Stimulated activated CD8-positive, alpha-beta memory T cell treated with anti-CD3 and anti-CD28 coated beads, Interleukin-4, amount 100 ng/mL, for 1 hour (primary cell): ENCODE measurements at places on chromosomes 12 and 14.

- no peak for DNase-seq
Measured at GRCh38 chr12:48750769-48751356, 34.4 kb upstream of the CCNT1 start.

DNA sequence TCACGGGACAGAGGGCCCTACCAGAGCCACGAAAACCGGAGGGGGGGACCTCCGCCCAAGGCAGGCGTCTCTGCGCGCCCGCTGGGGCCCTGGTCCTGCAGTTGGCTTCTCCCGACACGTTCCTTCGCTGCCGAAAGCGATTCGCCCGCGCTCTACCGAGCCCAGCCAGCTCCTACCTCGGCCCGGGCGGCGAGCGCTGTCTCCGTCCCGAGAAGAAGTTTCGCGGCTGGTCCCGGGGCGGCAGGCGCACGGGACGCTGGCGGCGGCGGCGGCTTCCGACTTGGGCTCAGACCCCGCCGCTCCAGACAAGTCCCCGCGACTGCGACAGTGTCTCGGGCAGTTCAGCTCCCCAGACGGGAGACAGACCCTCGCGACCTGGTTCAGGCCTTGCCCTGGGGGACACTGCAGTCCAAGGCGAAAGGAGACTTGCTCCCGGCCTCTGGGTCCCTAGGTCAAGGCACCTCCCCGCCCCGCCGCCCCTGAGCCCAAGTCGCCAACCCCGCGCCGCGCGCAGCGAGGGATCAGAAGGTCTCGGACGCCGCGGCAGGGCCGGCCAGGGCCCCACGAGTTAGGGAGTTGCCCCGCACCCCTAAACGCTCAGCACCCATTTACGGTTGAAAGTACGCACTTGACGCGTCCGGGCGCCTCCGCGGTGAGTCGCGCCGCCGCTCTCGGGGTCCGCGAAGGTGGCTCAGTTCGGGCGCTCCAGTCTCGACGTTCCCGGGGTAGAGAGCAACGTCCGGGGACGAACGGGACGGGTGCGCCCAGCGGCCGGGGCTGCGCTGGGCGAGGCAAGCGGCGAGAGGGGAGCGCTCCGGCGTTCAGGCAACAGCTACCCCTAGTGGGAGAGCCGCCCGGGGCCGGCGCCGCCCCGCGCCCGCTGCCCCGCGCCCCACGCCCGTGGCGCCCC lies 1.4 kb upstream of the DIO3 start:
- DNase-seq, result no peak

- DNase-seq, result no peak
Measured at GRCh38 chr14:106327234-106327633, 800.9 kb downstream of the TMEM121 start.

GRCh38 chr12:15754233-15754632 lies 35.0 kb downstream of the EPS8 start:
- no peak for DNase-seq

DNA sequence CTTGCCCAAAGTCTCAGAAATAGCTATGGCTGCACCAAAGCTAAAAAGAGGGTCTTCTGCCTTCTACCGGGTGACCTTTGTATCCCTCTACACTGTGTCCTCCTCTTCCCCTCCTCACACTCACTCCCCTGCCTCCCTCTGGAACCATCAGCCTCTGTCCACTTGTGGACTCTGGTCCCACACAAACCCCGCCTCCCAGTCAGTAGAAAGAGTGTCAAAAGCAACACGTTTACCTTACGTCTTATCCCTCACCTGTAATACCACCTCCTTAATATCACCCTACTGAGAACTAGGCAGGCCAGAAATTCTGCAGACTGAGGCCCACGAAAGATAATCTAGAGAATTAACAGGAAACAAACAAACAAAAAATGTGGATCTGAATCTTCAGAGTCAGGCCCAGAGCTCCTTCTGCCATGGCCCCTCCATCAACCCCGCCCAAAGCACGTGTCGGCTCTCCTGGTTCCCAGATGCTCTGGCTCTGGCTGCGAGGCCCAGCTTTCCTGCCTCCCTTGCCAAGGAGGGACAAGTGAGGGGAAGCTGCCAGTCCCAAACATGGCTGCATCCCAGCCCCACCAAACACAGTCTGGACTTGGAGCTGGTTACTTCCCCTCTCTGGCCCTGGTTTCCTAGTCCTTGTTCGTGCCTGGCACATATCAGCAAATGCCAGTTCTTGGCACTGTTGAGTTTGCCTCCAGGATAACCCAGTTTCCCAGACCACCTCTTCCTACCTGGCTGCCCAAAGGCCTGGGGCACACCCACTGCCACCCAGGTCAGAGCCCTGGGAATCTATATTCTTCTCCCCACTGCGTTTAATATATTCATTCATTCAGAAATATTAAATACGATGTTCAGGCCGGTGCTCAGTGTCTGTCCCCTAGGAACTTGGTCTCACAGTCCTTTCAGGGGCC lies 2.7 kb downstream of the ACTN1 start:
- DNase-seq, result no peak

DNA sequence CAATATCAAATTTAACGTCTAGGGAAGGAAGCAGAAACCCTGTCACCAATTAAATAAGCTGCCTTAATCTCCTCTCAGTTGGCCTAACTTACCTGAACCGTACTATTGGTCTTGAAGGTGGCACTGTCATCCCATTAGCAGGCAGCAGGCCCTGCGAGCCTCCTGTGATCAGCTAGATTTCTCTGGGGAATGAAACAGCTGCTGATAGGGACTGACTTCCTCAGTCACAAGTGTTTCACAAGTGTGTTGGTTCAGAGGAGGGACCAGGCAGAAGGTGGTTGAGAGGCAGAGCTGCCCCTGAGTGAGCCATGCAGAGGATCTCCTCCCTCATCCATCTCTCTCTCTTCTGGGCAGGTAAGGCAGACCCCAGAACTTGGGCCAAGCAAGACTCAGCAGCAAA lies 166.8 kb downstream of the DAD1 start:
- DNase-seq, result no peak

DNA sequence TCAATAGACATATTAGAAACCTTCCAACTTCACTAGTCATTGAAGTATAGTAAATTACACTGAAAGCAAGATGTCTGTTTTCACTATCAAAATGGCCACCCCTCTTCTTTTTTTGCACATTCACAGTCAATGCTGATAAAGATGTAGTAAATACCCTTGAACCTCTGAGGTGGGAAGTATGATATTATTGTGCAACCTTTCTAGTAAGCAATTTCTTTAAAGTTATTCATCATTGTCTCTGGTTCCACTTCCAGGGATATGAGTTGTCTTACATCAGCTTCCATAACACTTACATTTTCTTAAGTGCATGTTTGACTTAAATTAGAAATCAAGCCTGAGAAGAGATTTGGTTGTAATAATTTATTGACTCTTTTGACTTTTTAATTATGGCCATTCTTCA lies 453.9 kb upstream of the MGAT4C start:
- no peak for DNase-seq

DNA sequence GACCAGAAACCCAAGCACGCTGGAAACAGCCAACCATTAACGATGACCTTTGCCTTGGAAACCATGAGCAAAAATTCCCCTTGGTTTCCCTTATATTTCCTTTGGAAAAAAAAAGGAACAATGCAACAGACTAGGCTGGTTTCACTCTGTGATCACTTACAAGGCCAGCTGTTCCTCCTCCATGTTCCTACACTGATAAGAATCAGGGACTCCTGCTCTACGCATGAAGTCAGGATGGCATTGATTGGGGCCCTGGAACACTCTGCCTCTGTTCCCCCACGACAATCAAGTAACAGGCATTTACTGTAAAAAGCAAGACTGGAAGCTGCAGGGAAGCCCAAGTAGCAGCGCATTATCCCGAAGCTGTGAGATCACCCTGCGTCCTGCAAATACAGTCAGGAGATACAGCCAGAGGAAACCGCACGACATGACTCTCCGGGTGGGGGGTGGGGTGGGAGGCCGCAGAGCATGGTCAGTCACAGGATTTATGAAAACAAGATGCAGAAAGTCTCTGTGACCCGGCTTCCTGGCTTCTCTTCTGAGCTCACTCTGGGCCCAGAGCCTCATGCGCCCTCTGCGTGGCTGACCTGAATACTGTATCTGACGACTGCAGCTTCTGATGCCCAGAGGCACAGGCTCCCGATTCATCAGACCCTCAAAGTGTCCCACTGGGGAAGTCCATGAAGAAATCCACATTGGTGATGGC lies 31.1 kb downstream of the SSH1 start:
- DNase-seq, result no peak

DNA sequence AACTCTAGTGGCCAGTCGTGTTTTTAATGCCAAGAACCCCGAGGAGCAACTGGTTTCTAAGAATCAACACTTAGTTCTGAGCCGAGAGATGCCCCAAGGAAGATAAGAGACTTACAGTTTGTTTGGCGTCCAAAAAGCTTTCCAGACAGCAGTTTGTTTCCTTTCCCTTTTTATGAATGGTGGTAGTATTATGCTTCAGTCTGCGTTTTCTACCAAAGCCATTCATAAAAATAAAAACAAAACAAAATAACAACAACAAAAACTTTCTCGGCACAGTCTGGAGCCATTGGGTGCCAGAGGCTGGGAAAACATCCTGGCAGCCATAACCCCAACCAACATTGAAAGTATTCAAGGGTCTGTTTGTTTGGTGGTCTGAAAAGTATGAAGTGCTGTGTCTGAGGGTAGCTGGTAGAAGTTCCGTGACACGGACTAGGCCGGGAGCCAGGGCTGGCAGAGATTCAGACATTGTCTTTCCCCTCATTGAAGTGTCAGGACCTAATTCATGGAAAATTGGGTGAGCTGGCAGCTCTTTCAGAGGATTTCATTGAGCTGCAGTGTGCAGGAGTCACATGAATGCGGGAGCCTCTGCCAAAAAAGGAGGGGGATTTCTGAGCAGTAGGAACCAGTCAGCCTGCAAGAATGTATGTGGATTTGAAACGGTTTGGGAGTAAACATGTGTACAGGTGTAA lies 124.2 kb downstream of the HMGA2 start:
- DNase-seq, result no peak

- no peak for DNase-seq
Measured at GRCh38 chr12:66428261-66428660, 126.0 kb downstream of the HELB start.

- DNase-seq, result no peak
Measured at GRCh38 chr14:22007784-22008412, 334.3 kb upstream of the OR4E1 start.

- no peak for DNase-seq
Measured at GRCh38 chr14:39861229-39861600, 429.0 kb upstream of the FBXO33 start.

DNA sequence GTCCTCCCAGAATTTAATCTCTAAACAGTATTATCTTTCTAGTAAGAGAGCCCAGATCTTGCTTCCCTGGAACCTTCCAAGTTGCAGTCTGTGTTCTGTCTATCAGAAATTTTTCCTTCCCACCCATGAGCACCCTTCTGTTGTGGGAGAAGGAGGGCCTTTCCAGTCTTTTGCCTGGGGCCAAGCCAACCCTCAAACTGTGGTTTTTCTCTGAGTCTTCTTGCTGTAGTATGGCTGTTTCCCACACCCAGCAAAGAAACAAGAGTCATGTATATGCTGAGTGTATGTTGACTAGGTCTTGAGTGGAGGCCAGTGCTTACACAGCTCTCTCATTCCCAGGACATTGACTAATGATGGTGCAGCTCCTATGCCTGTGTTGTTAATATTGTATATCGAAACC lies 104.5 kb downstream of the TGFB3 start:
- DNase-seq, result no peak

DNA sequence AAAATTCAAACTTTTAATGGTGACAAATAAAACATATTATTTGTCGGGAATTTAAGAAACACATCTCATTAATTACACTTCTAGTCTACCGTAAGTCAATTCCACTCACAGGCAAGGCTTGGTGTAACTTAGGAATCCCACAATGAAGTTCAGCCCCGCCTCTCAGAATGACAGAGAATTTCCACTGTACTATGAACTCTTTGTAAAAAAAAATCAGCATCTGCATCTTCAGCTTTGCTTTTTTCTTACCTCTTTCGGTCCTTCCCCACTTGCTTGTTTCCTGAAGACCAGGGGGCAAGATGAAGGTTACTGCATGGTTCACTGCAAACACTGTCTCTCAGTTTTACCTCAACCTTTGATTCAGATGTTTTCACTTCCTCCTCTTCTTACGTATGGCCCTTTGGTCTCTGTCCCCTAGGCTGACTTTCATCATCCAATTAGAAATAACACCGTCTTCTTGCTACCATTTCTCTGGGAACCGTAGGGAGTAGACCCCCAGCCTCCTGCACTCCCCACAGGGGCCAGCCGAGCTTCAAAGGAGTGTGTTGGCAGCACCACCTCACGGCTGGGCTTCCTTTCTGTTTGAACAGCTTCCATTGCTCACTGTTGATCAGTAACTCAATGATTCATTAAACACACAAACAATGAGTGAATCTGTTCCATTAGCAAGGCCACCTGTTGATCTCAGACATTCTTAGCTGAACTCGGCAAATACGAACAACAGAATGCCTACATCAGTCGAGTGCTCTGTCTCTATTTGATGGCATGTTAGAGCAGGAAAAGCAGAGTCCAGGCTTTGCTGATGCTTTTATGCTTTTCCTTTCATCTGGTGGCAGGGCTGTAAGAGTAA lies 343.0 kb downstream of the BMP4 start:
- DNase-seq, result no peak
